Effector CD8-positive, alpha-beta T cell (primary cell): ENCODE measurements at places on chromosomes 12 and 14.
A peak's percentile ranks its signal among the peaks of the same experiment; 100 is the strongest.

DNA sequence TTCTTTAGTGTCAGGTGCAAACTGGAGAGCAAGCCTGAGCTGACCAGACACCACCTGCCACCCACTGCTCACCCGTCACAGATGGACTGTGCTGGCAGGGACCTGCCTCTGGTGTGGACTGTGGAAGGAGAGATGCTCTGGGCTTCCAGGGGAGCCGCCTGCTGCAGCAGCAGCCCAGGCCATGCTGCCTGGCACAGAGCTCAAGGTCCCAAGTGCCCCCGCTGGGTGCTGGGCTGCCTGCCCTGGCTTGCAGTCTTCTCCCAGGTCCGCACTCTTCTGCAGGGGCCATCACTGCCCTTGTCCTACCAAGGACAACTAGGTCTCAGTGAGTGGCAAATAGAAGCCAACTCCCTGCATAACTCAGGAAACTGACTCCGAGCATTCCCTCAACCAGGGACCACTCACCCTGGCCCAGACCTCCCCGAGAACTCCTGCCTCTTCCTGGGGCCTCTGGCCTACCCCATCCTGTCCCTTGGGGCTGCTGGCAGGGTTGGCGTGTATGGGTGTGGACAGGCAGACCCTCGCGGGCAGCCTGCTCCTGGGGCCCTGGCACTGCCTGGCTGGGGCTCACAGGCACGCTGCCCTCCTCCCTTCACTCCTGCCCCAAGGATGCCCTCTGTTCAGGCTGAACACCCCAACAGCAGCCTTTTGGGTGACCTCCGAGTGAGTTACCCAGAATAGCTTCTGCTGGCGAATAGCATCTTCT lies 9.3 kb downstream of the AMN start:
- no peak for DNase-seq

- DNase-seq, result peak; percentile 48
Measured at GRCh38 chr12:14256555-14257169, 108.8 kb upstream of the ATF7IP start.

GRCh38 chr12:9064815-9065606 lies 50.7 kb downstream of the A2M start:
- no peak for DNase-seq

GRCh38 chr14:54709444-54709843 lies 142.5 kb downstream of the SAMD4A start:
- no peak for DNase-seq

- no peak for DNase-seq
Measured at GRCh38 chr12:17759982-17760381, 330.0 kb downstream of the RERGL start.

DNA sequence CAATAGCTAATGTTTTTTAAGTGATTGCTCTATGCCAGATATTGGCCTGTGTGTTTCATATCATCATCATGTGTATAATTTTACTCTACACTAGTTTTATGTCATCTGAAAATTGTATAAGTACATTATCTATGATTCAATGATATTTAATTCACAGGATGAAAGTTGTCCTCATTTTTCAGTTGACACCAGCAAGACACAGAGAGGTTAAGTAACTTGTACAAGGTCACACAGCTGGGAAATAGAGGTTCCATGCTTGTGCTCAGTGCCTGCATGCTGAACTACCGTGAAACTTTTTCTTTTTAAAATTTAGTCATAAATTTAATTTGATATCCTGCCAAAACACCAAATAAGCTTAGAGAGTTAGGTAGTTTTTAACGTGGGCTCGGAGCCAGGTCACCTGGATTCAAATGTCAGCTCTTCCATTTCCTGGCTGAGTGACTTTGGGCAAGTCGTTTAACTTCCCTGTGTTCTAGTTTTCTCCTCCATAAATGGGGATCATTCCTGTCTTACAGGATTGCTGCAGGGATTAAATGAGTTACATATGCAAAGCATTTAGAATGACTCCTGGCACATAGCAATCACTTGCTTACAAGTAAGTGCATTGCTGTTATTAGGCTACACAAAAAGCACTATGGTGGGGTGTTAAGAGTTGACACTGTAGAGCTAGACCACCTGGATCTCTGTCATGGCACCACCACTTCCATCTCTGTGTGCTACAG lies 183.9 kb downstream of the ETV6 start:
- DNase-seq, result no peak

DNA sequence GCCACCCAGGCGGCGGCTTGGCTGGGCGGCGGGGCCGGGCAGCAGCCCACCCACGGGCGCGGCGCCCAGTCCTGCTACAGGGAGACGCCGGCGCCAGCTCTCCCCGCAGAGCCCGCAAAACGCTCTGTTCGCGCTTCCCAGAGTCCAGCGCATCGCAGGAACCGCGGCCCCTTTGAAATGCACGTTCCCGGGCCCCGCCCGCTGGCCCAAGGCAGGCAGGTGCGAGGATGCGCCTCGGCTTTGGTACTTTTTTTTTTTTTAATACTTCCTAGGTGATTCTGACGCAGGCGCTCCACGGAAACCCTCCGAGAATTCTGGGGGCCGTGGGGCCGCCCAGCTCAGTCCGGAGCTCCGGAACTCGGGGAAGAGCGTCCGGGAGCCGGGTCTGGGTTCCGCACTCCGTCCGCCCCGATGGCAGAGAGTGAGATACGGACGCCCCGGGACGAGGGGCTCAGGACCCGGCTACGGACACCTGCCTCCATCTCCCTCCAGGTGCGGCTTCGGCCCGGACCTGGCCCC lies 483 bp downstream of the POC1B start:
- DNase-seq, result peak; percentile 16

DNA sequence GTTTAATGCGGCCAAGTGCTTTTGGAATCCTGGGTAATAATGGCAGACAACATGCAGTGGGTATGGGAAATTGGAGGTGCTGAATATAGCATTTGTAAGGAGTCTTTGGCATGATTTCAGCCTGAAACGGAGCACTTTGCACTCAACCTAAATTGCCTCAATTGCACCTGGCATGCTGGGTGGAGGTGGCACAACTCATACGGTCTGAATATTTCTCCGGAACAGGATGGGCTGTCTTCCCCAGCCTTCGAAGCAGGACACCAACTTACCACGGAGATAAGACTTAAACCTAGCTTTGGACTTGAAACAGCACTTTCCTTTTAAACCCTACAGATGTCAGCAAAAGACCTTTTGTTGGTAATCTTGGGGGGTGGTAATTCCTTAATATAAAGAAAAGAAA lies 153.7 kb upstream of the SRRM4 start:
- DNase-seq, result no peak

GRCh38 chr12:80752464-80752863 lies 35.8 kb downstream of the MYF5 start:
- no peak for DNase-seq

DNA sequence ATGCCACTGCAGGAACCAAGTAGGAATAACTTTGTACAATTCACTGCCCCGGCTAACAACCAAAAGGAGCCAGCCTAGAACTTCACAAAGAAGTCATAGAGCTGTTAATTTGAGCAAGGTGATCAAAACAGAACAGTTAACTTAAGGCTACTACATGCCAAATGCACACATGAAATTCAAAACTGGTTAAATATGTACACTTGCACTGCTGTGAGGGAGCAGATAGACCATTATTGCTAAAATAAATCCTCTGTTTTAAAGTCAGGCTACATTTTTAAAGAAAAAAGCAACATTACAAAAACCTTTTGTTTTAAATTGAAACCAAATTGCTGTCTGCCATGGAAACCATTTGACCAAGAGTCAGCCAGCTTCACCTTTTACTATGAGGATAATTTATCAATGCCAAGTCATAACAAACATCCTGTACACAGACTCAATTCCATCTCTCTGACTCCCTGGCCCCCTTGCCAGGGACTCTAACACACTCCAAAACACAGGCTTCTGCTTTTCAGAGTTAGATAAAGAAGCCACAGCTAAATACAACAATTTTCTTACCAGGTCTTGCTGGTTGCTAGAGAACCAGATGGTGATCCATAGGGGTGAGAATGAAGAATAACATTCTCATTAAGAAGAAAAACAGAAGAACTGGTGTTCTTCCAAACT lies 84.0 kb downstream of the LRP6 start:
- no peak for DNase-seq

DNA sequence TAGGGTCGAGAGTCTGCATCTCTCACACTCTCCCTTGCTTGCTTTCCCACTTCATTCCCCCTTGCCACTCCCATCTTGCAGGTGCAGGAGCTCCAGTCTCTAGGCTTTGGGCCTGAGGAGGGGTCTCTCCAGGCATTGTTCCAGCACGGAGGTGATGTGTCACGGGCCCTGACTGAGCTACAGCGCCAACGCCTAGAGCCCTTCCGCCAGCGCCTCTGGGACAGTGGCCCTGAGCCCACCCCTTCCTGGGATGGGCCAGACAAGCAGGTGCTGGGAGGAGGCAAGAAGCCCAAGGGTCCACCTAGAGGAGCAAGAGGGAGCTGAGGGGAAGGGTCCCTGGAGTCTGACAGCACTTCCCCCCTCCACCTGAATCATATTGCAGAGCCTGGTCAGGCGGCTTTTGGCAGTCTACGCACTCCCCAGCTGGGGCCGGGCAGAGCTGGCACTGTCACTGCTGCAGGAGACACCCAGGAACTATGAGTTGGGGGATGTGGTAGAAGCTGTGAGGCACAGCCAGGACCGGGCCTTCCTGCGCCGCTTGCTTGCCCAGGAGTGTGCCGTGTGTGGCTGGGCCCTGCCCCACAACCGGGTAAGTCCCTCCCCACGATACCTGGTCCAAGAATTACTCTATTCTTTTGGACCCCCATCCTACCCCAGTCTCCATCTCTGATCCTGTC lies 4.2 kb downstream of the RNF31 start:
- DNase-seq, result no peak

DNA sequence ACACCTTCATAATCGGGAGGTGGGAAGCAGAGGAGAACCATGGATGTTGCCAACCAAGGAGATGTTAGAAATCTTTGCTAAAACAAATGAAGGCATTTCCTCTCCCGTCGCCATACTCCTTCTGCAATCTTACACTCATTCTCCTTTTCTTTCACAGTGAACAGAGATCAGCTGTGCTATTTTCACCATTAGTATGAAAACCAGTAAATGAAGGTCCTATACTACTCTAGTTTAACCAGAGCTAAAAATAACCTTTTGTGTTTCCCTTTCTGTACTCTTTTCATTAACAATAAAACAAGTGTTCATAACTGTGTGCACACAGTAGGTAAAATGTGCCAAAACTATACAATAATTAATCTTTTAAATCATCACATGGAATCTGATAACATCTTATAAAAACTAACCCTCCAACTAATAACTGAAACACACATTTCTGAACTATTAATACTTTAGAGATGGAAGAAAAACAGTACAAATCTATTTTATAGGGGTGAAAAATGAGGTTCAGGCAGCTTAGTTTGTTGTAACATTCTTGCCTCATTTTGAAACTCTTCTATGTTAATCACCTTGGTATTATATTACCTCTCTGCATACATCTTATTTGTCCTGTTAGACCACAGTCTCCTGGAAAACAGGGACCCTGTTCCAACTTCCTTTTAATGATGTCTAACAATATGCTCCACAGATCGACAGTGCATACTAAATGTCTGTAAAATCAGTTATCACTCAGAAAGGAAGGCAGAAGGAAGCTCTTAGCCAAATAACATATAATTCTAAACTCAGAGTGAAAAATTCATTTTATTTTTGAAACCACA lies 69.5 kb downstream of the SPPL3 start:
- DNase-seq, result no peak

GRCh38 chr12:110343736-110344555 lies 59.6 kb downstream of the ANAPC7 start:
- DNase-seq, result no peak

GRCh38 chr14:68790644-68791077 lies 2.2 kb downstream of the ZFP36L1 start:
- peak; percentile 53 for DNase-seq

DNA sequence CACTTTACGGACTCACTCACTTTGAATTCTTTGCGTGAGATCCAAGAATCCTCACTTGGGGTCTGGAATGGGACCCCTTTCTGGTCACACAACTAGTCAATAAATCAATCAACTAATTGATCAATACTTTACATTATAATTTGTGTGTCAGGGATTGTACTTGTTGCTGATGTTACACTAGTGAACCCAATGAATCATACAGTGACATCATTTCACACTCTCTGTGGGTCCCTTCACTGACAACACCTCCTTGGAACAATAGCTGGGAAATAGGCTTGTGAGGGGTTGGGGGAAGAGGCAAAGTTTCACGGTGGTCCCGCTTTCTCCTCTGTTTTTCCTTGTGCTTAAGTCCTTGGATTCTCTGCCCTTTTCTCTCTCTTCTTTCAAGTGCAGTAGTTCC lies 35.0 kb downstream of the TPH2 start:
- DNase-seq, result no peak

GRCh38 chr14:70713511-70713916 lies 71.8 kb downstream of the TTC9 start:
- no peak for DNase-seq

- DNase-seq, result no peak
Measured at GRCh38 chr12:96810057-96810456, 97.0 kb upstream of the NEDD1 start.

- no peak for DNase-seq
Measured at GRCh38 chr12:91210618-91211017, 28.0 kb upstream of the DCN start.

DNA sequence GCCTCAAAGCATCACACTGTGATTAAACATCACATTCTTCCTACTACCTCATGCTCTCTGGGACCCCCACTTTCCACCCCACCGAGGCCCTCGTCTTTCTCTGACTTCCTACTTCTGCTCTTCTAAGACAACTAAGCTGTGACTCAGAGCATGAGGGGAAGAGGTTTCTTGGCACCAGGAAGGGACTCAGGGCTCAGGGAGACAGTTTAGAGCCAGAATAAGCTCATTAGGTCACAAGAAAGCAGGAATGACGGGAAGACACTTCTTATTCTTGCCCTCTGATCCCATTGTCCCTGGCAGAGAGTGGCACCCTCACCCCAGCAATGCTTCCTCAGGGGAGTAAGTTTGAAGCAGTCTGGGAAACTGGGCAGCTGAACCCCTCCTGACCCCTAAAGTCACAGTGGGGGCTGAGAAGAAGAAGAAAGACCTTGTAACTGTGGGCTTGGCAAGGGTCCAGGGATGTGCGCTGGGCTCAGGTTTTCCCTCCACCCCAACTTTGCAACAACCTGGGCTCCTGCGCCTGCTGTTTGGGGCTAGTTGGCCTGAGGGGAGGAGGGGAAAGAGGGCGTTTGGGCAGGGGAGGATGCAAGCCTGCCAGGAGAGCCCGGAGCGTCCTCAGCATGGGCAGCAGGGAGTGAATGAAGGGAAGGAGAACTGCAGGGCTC lies 64.6 kb upstream of the ACTN1 start:
- DNase-seq, result no peak

DNA sequence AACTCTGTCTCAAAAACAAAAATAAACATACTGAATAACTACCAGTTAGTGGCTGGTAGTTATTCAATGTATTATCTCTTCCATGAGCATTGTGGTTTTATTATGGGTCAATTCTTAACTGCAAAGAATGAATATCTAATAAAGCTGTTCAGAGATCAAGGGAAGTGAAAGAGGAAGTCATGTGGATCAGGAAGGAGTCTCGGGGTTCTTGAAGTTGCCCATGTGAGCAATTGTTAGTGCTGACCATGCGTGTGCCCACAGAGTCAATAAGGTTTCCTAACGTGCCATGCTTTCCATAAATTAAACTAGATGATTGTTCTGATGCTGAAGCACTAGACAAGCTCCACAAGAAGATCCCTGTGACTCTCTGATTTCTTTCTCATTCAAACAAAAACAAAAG lies 136.5 kb upstream of the CPSF6 start:
- DNase-seq, result no peak

GRCh38 chr12:1810201-1810930 lies 10.0 kb upstream of the LRTM2 start:
- no peak for DNase-seq
